ENCODE measurements at places on chromosomes 5 and 9. TPM values are rescaled to one million over a fixed set of nuclear protein-coding genes. Genes with fewer than 3 reads are reported as not detected.
A peak's percentile ranks its signal among the peaks of the same experiment; 100 is the strongest.

DNA sequence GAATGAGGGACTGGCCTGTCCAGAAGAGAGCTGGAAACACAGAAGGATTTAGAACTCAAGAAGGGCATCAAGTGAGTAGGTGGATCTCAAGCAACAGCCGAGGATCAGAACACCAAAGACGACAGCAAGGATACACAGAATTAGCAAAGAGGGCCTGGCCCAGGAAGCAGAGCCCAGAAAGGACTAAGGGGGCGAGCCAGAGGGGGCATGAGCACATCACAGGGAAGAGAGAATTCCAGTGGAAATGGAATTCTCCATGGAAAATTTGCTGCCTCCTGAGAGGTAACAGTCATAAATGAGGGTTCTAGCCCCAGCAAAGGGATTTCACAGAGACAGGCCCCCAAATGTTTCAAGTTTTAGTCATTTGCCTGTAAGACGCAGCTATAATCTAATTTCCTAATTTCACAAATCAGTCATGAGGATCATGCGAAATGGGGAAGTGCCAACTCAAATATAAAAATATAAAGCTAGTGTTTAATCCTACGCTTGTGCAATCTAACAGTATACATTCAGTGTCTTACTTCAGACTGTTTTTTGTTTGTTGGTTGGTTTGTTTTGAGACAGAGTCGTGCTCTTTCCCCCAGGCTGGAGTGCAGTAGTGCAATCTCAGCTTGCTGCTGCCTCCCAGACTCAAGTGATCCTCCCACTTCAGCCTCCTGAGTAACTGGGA is 46.7 kb downstream of the FNBP1 start:
- no peak for DNase-seq

DNA sequence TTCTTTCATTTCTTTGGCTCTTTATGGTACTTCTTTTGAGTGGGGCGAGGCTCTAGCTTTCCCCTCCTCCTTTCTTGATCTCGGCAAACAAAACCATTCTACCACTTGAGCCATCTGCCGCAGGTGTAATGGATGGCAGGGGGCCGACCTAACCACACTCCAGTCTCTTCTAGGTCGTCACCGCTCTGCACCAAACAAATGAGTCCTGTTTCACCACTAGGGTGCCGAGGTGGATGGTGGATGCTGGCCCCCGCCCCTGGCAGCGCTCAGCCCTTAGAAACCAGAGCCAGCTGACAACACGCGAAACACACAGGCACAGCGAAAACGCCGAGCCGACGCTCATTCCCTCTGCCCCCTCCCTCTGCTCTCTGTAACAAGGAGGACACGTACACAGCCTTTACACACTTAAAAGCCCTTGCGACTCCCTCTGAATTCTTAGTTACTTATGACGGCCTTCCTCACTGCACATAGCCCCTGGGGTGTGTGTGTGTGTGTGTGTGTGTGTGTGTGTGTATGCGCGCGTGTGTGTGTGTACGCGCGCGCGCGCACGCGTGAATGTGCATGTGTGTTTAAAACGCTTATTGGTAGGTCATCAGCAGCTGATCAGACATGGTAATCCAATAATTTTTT is 199.4 kb downstream of the MEF2C start:
- DNase-seq = peak; percentile 54

DNA sequence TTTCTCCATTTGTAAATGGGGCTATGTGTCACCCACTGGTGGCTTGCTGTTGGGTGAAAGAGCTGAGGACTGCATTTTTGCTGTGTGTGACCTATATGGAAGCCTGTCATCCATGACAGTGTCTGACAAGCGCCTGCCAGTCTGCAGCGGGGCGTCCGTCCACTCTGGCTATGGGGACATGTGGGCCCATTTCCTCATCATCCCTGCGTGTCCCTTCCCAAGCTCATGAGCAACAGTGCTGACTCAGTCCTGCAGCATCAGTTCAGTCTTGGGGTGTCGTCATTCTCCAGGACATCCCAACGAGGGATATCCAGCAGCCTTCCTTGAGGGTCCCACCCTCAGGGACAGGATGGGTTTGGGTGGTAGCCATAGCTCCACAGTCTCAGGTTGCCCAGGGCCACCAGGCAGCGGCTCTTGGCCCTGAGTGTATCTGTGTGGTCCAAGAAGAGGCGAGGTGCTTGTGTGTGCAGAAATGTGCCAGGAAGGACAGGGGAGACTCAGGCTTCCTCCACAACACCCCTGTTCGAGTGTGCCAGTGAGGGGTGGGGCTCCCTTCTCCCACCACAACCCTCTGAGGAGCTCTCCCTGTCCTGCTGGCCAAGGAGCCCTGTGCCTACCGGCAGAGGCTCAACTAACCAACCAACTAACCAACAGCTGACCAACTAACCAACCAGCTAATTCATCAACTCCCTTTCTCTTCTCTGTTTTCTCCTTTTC is 2.1 kb downstream of the FGD3 start:
- no peak for DNase-seq

DOCK8 gene
- total RNA-seq = 0.15 TPM

MED7 gene
- 20.0 TPM for total RNA-seq

TMEM174 gene
- total RNA-seq = not detected

FAM13B gene
- 7.7 TPM for total RNA-seq

CFAP157 gene
- total RNA-seq = not detected

Measured in H4 (cell line).